H1 (cell line): ENCODE measurements at places on chromosomes 7 and 10.

DNA sequence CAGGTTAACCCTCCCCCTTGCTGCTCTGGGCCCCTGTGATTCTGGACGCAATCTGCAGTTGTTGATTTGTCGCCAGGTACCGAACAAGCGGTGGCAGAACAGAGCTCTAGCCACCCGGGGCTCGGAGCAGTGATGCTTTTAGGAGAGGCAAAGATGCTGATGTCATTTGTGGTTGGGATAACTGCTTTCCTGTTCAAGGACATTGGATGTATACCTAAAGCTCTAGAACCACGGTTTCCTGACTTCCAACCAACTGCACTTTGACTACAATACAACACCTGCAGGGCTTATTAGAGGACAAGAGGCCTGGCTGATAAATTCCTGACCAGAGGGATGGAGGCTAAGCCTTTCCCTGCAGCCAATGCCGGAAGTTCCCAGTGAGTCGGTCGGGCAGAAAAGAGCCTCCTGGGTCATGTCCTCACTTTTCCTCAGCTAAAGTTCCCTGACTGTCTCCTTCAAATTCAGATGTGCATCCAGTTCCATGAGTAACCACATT is 6.5 kb upstream of the RBM20 start:
- no peak for DNase-seq

GRCh38 chr7:73429622-73430505 is 3.7 kb upstream of the FZD9 start:
- no peak for DNase-seq

GRCh38 chr7:106588422-106589197 is 72.3 kb downstream of the CCDC71L start:
- no peak for DNase-seq

- no peak for DNase-seq
Observed at GRCh38 chr10:24097751-24098207, 111.2 kb upstream of the KIAA1217 start.

- DNase-seq = no peak
Observed at GRCh38 chr7:101636822-101637623, 7.9 kb upstream of the MYL10 start.

DNA sequence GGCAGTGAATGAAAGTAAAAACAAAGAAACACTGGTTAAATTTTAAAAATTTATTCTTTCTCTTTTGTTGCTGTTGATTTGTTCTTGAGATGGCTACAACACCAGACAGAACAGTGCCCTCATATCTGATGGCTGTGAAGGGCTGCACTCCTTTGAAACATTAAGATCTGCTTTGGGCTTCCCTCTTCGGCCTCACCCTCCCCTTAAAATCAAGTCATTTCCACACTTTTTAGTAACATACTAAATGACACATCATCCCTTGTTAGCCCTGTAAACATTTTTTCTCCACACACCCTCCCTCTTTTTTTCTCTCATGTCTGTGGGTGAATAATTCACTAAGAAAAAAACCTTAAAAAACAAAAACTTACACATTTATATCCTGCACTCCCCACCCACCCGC is 16.4 kb downstream of the IRF5 start:
- no peak for DNase-seq

GRCh38 chr7:94297397-94297838 is 97.3 kb upstream of the COL1A2 start:
- no peak for DNase-seq

DNA sequence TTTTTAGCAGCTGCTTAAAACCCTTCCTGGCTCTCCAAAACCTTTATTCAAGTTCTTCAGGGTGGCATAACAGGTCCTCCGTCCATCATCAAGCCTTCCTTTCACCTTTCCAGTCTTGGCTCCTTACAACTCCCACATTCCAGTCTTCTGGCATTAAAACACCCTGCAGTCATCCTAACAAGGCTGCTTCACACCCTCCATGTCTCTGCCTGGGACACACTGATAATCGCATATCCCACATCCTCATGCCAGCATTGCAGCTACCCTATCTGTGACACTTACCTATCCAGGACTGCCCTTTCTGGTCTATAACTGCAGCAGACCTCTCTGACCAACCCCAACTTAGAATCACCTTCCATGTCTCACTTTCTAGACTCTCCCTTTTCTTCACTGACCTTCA is 2.6 kb upstream of the TLL2 start:
- DNase-seq = no peak

DNA sequence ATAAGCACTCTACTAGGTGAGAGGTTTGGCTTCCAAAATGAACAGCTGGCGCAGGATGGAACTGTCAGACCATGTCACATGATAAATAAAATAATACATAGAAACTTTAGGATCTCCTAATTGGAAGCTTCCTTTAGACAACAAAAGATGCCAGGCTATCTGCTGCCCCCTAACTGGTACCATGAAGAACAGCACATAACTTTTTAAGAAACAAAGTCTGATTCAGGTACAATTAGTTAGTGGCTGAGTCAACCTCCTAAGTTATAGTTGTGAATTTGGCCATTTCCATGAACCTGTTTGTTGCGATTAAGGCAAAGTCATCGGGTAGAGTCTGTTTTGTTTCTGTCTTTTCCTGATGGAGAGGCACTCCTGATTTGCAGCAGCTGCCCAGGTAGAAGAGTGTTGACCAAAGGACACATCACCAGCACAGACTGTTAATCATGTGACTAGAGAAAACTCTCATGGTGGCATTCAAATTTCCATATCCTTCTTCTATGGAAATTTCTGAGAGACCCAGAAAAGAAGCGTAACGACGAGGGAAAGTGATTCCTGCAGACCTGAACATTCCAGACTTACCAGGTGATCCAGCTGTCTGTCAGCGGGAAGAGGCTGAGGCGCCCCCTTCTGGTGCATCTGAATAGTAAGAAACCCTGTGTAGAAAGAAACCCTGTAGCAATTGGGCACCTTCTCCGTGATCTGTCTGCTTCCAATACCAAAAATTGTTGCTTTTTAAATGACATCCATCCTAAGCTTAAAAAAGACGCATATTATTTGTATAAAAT is 8.6 kb upstream of the INHBA start:
- DNase-seq = no peak

DNA sequence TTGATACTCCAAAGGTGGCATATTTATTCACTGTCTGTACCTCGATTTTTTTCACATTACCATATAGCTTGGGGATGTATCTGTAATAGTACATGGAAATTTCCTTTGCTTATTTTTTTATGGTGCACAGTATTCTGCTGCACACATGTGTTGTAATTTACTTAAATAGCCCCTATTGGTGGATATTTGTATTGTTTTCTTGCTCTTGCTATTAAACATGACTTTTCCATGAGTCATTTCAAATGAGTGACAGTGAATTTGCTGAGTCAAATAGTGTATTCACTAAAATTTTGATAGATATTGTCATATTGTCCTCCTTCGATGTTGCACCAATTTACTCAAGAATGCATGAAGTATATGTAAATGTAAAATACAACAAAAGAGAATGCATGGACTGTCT is 122.7 kb upstream of the STEAP4 start:
- DNase-seq = no peak

DNA sequence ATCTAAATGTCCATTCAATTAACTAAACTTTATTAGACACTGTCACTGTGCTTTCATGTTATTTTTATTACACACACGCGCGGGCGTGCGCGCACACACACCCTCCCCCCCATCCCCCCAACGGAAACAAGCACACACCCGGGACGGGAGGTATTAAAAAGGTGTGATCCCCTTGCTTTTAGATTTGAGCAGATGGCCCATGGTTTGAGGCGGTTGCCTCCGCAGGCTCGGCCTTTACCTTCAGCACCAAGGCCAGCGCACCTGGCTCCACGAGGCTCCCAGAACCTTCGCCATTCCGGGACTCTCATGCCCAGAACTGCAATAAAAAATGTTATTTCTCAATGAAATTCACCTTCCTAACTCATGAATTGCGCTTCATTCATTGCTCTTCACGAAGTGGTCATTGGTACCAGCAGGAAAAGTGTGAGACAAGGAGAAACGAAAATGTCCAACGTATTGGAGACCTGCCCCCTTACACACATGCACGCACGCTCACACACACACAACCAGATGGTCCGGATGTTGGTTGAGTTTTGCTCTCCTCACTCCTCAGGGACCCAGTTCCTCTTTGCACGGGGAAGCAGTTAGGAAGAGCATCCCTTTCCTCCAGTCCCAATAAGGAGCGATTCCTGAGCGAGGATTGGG is 20.8 kb upstream of the PTF1A start:
- no peak for DNase-seq

GRCh38 chr10:96283756-96284155 is 12.4 kb upstream of the BLNK start:
- no peak for DNase-seq

GRCh38 chr10:61244261-61244775 is 208.9 kb downstream of the TMEM26 start:
- no peak for DNase-seq

GRCh38 chr10:11435581-11435981 is 175.9 kb downstream of the USP6NL start:
- DNase-seq = peak; percentile 53
